ENCODE measurements at places on chromosomes 16 and 17.
A peak's percentile ranks its signal among the peaks of the same experiment; 100 is the strongest.

GRCh38 chr16:85463672-85464382, 149.3 kb upstream of the GSE1 start:
- no peak for DNase-seq

DNA sequence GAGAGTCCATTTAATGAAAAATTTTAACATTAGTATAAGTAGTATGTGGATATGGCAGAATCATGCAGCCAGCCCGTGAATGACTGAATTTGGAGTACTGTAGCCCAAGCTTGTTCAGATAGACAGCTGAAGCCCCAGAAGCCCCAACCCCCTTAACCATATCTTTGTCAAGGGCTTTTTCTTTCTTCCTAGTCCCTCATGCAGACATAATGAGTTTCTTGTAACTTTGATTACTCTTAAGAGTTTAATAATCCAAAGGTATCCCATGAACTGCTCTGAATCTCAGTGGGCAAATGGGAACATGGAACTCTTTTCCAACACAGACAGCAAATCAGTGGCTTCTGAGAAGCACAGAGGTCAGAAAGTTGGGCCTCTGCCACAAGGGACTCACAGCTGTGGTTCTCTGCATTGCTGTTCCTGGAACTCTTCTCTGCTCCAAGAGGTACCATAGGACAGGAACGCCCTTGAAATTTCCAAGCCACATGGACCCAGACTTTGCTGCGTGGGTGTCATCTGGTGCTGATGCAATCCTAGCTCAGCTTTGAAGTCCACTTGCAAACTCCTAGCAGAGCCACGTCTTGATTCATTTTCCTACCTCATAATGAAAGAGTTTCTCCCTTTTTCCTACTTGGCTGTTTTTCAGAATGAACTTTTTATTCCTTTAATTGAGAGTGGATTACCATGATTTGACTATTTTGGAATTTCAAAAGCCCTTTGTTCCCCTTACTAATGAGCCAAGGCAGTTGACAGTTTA, 18.1 kb downstream of the LYRM1 start:
- DNase-seq, result no peak

DNA sequence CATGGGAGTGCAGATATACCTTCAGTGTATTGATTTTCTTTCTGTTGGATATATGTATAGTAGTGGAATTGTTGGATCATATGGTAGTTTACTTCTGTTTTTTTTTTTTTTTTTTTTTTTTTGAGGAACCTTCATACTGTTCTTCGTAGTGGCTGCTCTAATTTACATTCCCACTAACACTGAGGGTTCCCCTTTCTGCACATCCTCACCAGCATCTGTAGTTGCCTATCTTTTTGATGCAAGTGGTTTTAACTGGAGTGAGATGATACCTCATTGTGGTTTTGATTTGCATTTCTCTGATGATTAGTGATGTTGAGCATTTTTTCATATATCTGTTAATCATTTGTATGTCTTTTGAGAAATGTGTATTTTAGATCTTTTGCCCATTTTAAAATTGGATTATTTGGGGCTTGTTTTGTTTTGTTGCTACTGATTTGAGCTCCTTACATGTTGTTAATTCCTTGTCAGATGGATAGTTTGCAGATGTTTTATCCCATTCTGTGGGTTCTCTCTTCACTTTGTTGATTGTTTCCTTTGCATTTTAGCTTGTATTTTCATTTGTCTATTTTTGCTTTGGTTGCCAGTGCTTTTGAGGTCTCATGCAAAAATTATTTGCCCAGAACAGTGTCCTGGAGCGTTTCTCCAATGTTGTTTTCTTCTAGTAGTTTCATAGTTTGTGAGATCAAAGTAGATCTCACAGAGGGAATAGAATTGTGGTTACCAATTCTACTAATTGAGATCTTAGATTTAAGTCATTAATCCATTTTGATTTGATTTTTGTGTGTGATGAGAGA, 25.0 kb upstream of the BCAS3 start:
- DNase-seq, result no peak

- no peak for DNase-seq
Measured at GRCh38 chr16:48203974-48204824, 39.9 kb upstream of the LONP2 start.

DNA sequence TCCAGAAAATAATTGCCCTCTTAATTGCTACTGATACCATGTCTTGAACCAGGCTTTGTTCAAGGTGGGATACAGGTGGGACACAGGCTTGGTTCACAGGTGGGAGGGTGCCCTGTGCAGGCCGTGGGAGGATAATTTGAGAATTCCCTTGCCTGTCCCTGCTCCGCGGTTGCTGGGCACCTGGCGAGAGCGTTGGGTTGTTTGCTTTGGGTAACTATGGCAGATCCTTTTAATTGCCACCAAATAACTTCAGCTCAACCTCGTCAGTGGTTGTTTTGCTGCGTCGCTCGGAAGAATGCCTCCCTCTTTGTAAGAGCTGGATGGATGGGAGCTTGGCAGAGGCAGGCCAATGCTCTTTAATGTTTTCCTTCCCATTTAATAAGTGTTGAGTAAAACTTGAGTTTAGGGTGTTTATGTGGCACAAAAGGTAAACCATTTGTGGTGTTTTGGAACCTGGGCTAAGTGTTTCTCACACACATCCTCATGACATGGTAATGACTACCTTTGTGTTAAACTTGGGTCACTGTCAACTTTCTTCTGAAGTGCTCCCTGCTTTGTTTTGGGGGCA, 202.5 kb downstream of the MSI2 start:
- DNase-seq, result no peak

- DNase-seq, result no peak
Measured at GRCh38 chr16:66588981-66589713, 9.9 kb downstream of the CMTM2 start.

DNA sequence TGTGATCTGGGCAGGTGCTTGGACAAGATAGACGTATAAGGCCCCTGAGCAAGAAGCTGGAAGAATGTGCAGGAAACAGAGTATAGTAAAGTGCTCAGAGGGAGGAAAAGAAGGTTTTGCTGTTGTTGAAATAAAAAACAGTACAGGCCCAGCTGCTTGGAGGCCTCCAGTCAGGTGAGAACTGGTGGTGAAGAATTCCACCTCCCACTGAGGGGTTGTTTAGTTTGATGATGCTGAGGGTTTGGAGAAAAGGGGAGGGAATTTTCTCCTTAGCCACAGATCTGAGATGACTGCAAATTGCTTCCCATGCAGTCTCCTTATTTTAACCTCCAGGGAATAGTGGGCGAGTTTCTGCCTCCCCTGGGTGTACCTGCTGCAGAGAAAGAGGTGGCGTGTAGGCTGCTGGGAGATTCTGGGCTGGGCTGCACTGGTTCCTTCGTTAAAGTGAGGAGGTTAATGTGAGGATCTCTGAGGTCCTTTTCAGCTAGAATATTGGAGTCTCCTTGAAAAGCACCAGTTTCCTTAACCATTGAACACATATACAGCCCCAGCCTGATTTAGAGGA, 25.8 kb downstream of the SMPD3 start:
- no peak for DNase-seq

DNA sequence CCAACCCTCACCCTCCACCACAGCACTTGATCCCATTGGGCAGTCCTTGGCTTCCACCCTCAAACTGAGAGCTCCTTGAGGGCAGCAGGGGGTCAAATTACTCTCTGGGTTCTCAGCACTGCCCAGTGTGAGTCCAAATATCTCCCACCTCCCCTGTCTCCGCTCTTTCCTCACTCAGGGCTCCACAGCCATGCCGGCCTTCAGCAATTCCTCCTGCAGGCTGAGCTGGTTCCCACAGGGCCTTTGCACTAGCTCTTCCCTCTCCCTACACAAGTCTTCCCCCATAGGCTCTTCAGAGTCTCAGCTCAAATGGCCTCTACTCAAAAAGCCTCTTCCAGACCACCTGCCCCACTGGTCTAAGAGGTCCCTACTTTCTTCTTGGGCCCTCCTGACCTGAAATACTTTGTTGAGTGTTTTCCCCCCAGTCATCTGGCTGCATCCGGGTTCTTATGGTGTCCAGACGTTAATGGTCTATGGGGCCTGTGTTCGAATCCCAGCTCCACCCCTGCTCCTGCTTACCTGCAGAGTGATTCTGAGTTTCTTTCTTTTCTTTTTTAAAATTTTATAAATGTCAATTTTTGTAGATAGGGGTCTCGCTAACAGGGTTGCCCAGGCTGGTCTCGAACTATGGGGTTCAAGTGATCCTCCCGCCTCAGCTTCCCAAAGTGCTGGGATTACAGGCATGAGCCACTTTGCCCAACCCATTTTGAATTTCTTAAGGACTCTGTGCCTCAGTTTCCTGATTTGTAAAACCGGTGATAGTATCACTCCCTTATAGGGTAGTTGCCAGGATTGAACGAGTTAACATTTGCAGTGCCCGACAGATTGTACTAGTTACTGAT, 973 bp upstream of the IL4R start:
- no peak for DNase-seq

GRCh38 chr16:46885960-46886763, 2.0 kb downstream of the GPT2 start:
- DNase-seq, result no peak

GRCh38 chr17:62720126-62720850, 87.8 kb downstream of the MARCHF10 start:
- no peak for DNase-seq

- no peak for DNase-seq
Measured at GRCh38 chr17:40950176-40950575, 12.7 kb upstream of the KRT23 start.

DNA sequence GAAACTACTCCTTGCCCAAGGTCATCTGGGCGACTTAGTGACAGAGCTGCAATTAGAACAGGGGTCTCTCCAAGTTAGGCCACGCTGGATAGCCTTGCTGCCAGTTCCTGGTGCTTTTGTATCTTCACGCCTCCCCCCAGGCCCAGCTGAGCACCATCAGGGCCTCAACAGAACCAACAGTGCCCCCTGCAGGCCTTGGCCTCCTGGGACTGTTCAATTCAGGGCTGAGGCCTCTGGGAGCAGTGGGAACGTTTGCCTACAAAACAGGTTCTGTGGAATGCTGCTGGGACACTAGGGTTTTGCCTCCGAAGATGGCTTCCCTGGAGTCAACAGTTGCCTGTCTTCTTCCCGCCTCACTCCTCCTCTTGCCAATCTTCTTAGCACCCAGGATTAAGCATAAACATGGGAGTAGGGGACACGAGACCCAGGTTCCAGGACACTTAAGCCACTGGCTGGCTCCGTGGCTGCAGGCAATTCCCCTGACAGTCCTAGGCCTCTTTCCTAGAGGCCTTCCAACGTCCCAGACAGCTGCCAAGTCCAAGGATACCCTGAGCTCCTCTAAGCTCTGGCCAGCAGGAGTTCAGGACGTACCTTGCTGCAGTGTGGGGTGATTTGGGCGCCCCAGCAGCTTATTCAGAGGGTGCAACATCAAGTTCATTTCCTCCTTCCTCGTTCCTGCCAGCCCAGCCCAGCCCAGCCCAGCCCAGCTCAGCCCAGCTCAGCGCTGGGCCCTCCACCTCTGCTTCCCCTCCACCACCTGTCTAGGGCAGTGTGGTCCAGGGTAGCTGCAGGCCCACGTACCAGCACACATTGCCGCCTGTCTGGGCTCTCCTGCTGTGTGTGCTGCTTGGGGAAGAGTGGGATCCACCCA, 246.6 kb upstream of the RPL38 start:
- DNase-seq, result peak; percentile 82

DNA sequence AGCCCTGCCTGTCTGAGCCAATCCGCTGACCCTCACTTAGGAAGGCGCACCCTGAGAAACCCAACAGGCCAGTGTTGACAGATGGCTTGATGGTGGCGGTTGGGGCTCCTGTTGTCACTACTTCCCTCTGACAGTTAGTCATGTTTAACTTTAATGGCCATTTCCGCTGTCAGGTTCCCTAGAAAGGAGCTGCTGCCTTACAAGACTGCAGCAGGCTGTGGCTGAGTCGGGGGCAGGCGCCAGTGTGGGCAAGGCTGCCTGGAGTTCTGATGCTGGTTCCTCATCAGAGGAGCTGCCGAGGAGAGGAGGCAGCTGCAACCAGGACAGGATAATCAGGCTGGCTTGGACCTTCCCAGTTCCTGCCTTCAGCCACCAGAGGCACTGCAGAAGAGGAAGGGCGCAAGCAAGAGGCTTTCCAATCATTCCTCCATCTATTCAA, 223.2 kb upstream of the DYNLRB2 start:
- DNase-seq, result no peak

GRCh38 chr16:79366635-79367034, 233.9 kb downstream of the MAF start:
- no peak for DNase-seq

GRCh38 chr17:67528751-67529436, 151.8 kb downstream of the PITPNC1 start:
- peak; percentile 59 for DNase-seq

- DNase-seq, result no peak
Measured at GRCh38 chr17:51050291-51051033, 70.2 kb downstream of the SPAG9 start.

- DNase-seq, result no peak
Measured at GRCh38 chr16:74721716-74722115, 21.1 kb upstream of the MLKL start.

DNA sequence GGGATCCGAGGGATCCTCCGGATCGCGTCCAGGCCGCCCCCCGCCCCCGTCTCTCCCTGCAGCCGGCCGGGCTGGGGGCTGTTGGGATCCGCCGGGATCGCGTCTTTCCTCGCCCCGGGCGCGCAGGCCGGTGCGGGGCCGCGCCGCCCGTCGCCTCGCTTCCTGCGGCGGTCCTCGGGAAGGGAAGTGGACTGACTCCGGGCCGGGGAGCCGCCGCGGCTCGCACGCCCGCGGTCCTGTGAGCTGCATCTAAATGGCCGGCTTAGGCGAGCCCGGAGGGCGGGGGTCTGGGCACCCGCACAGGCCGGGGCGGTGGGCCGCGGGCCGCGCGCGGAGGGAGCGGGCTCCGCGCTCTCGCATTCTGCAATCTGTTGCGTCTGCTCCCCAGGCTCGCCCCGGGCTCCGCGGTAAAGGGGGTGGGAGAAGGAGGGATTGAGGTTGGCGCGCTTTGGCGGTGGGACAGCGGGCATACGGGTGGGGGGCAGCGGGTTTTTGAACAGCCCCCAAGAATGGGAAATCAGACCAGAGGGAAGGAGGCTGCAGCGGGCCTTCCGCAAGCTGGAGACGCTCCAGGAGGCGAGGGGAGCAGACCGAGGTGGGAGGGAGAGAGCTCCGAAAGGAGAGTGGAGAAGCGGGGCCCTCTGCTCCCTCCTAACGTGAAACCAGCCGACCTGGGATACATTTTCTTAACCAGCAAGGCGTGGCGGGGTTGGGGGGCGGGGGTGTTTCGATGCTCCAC, 2.2 kb downstream of the TMEM132E start:
- no peak for DNase-seq

- no peak for DNase-seq
Measured at GRCh38 chr17:40260528-40260927, 27.2 kb upstream of the CDC6 start.

DNA sequence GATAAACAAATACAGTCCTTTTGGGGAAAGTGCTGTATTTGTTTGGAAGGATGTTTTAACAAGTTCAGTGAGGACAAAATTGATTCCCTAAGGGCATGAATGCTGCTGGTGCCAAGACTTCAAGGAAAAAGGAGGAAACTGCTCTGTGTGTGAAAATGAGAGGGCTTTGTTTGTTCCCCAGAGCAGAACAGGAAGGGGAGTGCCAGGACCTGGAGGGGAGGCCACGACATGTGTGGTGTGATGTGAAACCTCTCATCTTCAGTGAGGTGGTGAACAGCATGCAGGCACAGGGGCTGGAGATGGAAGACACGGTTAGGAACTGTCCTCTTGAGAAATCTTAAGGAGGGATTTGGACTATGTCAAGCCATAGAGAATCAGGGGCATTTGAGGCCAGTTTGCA, 46.6 kb upstream of the GRIN2A start:
- DNase-seq, result no peak

Measured in neural crest cell (in vitro differentiated cells).